ENCODE measurements at places on chromosomes 5 and 9.

GRCh38 chr5:7856855-7857254 is 5.9 kb upstream of the CFAP90 start:
- peak; percentile 43 for DNase-seq

- no peak for DNase-seq
These were observed 7.5 kb upstream of the CRB2 start for GRCh38 chr9:123348317-123348992.

- peak; percentile 62 for DNase-seq
These were observed 32.7 kb upstream of the CDKN2B start for GRCh38 chr9:22041775-22042174.

- DNase-seq: no peak
These were observed 214.4 kb upstream of the RORB start for GRCh38 chr9:74282526-74283253.

DNA sequence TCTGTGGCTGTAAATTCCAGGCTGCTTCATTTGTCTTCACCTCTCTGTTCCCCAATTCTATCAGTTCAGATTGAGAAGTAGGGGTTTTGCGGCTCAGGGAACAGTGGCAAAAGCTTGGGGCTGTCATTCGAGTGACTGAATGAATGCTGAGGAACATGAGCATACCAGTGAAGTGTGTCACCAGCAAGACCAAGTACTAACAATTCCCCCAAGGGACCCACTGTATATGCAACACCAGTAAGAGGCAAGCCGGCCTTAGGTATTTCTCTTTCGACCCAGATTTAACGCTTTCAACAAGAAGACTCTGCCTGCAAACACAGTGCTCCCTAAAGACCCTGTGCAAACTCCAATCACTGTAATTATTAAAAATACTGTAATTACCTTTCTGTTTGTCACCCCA is 25.8 kb downstream of the KLHL3 start:
- peak; percentile 43 for DNase-seq

GRCh38 chr9:108093773-108094675 is 604.5 kb upstream of the KLF4 start:
- peak; percentile 28 for DNase-seq

- peak; percentile 49 for DNase-seq
These were observed 134.3 kb upstream of the ICE1 start for GRCh38 chr5:5288201-5288600.

DNA sequence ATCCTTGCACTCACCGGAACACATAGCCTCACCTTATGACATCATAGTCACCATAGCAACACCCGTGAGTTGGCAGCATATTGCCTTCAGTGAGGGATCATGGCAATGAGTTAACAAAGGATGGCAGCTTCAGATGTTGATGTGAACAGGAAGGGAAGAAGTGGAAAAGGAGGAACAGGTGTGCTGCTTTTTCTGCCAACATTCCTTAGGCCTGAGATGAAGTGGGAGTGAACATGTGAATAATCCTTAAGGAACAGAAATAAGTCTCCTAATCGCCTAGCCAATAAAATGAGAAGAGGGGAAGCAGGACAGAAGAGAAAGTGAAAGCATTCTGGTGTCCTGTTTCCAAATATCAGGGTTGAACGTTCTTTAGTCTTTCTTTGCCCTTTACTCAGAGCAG is 360.0 kb downstream of the BRINP1 start:
- DNase-seq: peak; percentile 39

DNA sequence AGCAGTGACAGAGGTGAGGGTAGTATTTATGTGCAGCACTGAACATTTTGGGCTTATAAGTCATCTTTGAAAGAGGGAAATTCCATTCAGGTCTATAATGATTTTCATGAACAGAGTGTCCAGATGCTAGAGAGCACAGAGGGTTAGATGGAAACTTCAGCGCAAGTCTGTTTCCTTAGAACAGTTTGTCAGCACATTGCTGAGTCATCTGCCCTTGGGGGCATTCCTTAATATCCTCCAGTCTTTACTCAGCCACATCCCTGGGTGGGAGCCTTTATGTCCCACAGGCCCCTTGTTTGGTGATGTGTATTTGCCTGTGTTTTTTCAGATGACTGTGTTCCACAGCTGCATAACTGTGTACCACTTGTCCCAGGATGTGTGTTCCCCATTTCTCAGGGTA is 138.5 kb upstream of the S1PR3 start:
- peak; percentile 98 for DNase-seq

DNA sequence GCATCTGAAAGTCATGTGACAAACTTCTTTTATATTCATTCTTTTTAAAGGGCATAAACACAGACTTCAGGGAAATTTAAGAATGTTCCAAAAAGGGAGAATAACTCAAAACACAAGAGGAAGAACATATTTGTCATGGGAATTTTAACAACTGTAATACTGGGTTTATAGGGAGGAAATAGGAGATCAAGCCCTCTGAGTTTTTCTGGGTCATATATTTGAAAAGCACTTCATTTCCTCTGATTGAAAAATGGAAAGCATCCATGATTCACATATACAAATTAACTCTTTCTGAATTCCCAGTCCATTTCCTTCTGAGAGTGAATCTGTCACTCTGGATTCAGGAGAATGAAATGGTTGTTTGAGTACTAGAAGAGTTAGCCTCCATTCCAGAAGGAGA is 26.8 kb downstream of the LURAP1L start:
- DNase-seq: peak; percentile 51

DNA sequence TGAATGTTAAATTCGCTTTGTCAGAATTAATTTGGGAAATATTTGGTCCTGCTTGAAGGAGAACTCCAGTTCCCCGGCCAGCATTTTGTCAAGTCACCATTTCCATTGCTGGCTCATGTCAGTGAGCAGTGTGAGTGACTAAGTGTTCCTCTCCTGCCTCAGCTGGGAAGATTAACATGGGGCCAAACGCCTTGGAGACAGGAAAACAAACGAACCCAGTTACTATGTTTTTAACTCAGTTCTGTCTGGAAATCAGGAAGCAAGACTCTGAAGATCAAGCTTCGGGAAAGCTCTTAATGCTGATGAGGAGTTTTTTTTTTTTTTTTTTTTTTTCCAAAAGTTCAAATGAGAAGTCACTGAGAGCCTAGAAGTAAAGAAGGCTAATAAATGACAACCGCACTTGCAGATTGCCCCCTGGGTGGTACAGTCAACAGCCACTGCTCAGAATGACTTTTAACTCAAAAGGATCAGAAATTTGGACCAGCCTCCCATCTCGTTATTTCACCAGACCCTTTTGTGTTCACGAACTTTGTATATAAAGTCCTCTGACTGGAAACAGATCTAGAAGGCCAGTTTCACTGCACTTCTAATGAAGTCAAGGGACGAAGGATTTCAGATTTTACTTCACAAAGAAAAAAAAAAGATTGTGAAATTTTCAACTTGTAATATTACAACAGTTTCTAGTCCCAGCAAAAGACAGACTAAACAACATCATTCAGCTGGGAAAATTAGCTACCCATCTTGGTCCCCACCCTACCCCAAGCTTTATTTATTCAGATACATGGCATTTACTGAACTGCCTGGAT is 121.3 kb downstream of the LHFPL2 start:
- DNase-seq: peak; percentile 97

DNA sequence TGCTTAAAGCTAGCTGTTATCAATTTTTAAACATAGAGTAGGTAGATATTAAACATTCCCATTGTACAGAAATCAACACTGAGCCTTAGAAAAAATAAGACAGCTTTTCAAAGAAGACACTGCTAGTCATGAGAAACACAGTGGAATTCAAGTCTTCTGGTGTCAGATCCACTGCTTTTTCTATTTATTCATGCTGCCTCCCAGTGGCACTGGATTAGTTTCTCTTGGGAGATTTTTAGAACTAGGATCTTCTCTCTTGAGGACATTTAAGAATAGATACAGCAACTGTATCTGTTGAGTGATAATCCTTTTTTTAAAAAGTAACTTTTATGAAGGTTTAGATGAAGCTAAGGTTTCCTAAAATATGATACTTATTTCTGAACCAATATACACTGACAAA is 1635.4 kb upstream of the C9orf72 start:
- no peak for DNase-seq

DNA sequence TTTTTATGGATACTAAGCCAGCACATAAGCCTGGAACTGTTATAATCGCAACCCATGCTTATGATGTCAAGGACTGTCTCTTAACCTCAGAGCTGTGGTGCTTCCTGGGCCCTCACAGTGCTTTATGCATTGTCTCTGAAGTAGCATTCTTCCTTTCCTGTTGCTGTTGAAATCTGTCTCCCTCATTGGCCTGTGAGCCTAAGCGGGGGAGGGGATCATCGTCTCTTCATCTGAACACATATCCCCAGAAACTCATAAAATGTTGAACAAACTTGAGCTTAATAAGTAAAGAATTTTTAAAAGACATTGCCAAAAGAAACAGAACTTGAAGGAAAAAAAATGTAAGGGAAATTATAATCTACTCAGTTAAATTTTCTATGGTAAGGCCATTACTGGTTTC is 80.3 kb downstream of the SGCD start:
- peak; percentile 59 for DNase-seq
